ENCODE measurements at places on chromosomes 3 and 15.

- DNase-seq = no peak
These were observed 91.4 kb upstream of the MYZAP start for GRCh38 chr15:57500256-57500655.

DNA sequence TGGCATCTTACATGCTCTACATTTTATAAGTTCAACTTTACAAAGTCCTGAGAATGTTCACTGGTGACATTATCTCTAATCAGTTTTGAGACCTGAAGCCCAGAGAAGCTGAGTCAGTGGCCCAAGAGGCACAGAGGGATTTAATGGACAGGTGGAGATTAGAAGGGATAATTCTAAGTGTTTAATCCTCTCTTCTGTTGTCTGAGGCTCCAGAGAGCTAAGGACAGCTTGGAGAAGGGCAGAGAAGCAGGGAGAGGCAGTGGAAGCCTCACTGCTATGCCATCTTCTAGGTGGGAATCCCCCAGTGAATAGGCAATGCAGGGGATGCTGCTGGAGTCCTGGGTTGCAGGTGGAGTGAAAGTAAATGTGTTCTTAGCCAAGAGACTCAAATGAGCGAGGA, 369.4 kb upstream of the SLCO3A1 start:
- no peak for DNase-seq

DNA sequence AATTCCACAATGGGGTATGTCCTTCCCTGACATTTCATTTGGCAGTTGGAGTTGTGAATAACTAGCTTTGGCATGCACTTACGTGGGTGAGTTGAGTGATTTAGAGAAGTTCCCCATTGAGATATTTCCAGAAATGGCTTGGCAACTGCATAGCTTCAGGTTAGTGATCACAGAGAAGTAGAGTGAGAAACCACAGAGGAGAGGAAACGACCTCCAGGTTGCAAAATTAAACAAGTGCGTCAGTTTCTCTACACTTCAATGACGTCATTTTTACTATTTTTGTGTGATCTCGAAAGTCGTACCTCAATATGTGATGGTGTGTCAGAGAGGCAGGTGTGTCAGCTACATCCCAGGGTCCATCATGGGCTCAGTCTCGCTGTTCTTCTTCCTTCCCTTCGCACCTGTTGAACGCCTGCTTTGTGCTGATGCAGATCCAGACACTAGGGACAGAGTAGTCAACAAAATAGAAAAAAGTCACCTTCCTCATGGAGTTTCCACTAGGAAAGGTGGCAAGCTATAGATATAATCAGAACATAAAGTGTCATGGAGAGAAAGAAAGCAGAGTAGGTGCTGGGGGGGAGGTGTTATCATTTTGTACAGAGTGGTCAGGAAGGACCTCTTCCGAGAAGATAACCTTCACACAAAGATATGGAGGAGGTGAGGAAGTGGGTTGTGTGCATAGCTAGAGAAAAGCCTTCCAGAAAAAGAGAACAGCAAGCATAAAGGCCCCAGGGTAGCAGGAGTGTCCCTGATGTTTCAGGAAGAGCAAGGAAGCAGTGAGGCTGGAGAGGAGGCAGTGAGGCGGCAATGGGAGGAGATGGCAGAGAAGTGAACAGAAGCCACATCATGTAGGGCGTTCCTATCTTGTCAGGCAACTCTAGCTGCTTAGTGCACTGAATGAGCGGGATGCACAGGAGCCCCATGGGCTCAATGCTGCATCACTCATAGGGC, 75.6 kb downstream of the MCTP2 start:
- no peak for DNase-seq

GRCh38 chr3:31714495-31715280, 182.0 kb downstream of the STT3B start:
- DNase-seq = no peak

- DNase-seq = no peak
These were observed 70.2 kb upstream of the CORO2B start for GRCh38 chr15:68508485-68509189.

DNA sequence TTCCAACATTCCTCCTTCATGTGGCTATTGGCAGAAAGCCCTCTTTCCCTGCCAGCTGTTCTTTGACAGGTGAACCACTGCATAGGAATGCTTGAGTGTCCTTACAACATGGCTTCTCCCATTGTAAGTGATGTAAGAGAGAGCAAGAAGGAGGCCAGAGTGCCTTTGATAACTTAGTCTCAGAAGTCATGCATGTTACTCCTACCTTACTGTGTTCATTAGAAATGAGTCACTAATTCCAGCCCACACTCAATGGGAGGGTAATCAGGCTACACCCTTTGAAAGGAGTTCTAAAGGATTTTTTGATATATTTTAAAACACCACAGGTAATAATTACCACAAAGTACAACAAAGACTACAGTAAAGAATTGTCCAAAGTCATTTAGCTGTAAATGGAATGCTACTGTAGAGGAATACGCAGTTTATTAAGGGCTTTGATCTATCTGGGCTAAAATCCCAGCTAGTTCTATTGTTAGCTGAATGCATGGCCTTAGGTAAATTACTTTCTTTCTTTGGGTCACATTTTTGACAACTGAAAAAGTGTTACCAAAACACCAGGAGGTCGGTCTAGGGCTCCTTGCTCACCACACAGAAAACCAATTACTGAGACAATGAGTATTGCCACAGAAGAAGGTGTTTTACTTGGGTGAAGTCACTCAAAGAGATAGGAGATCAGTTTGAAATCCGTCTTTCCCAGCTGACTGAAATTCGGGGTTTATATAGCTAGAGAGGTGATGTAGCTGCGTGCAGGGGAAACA, 154.9 kb downstream of the GRM7 start:
- no peak for DNase-seq

- no peak for DNase-seq
These were observed 95.3 kb upstream of the DLG1 start for GRCh38 chr3:197393711-197394110.

DNA sequence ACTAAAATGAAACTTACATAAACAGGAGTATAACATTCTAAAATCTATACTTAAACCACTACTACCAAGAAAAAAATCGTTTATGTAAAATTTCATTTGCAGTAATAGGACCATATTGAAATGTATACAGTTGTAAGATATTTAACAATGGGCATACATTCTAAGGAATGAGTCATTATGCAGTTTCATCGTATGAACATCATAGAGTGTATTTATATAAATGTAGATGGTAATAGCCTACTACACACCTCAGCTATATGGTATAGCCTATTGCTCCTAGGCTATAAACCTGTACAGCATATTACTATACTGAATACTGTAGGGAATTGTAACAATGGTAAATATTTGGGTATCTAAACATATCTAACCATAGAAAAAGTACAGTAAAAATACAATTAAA, 79.5 kb downstream of the DPH6 start:
- DNase-seq = no peak

DNA sequence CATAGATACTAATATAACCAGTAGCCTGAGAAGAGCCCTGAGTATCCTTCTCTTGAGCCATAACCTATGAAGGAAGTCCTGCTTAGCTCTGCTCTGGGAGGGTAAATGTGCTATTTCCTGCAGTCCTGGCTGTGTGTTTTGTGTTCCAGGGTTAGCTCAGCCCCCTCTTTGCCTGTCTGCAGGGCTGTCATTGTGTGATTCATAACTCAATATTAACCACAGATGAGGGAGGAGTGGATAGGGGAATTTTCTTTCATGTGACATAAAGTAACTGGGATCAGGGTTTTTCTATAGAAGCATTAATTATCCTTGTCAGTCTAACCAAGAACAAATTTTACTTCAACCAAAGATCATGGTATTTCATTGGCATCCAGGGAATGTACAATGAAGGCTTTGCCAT, 183.3 kb upstream of the ZBTB20 start:
- no peak for DNase-seq

Data from stimulated activated CD4-positive, alpha-beta T cell treated with anti-CD3 and anti-CD28 coated beads, Interleukin-15, amount 100 ng/mL, for 1 hour (primary cell).